ENCODE measurements at places on chromosomes 1 and 21. TPM values are rescaled to one million over a fixed set of nuclear protein-coding genes. Genes with fewer than 3 reads are reported as not detected.

Gene GBP3
- 7.9 TPM for total RNA-seq

Gene SLC35F3
- total RNA-seq = 3.5 TPM

Gene RHBDL2
- total RNA-seq = 0.69 TPM

Gene SPRR1B
- total RNA-seq = not detected

Gene PPFIA4
- 18.9 TPM for total RNA-seq

Gene LRRC3
- 1.4 TPM for total RNA-seq

Gene ZNF670
- total RNA-seq = 13.1 TPM

Gene HMCN1
- 20.0 TPM for total RNA-seq

Gene ASTN1
- 74.4 TPM for total RNA-seq

Gene CD53
- 39.9 TPM for total RNA-seq

Gene AHDC1
- 22.8 TPM for total RNA-seq

Gene RGS18
- 8.4 TPM for total RNA-seq

Gene TEKT2
- total RNA-seq = 13.5 TPM

Gene MYBPH
- total RNA-seq = not detected

Gene LEMD1
- 2.4 TPM for total RNA-seq

Gene IL10
- total RNA-seq = 3.1 TPM

Gene LDLRAD1
- not detected for total RNA-seq

Gene SPATA1
- total RNA-seq = 1.8 TPM

Gene HSD11B1
- 0.22 TPM for total RNA-seq
